Stimulated activated CD4-positive, alpha-beta T cell treated with anti-CD3 and anti-CD28 coated beads, Interleukin-12 subunit alpha, Interleukin-12 subunit beta, amount 100 ng/mL, for 48 hours (primary cell): ENCODE measurements at places on chromosomes 12 and 14.

DNA sequence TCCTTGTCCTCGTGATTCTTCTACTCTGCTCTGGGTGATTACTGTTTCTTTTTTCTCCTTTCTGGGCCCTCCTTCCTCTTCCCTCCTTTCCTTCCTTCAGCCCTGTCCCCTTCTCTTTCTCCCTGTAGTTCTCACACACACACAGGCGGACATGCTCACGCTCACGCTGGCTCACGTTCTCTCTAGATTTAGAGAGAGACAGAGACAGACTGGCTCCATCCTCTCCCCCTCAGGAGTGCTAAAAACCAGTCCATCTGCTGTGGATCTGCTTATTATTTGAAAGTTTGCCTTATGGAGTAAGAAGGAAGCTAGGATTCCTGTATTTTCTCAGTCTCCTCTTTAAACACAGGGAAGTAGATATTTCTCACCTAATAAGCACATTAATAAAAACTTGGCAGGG is 48.1 kb downstream of the KCNA1 start:
- no peak for DNase-seq

- no peak for DNase-seq
Observed at GRCh38 chr12:118189741-118190191, 53.8 kb downstream of the PEBP1 start.

DNA sequence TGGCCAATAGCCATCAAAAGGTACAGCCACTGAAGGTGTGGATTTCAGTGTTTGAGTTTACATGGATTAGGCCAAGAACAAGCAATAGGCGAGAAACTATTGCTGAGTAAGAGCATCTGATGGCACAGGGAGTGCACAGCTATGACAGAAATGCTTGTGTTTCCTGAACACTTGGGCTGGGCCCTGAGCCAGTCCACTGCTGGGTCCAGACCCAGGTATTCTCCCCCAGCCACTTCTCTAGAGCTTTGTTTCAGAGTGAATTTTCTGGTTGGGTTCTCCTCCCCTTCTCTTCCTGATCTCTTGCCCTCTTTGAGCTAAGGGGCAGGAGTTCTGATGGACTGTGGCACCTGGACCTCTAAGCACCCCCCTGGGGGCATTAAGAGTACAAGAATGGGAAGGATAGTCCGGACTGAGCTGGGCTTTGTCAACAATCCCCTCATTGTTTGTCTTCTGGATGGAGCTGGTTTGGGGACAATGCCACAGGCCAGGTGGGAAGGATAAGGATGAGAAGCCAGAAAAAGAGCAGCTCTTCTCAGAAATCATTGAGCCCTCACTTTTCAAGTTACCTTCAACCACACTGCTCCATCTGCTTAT is 8.3 kb downstream of the HOXC5 start:
- no peak for DNase-seq

DNA sequence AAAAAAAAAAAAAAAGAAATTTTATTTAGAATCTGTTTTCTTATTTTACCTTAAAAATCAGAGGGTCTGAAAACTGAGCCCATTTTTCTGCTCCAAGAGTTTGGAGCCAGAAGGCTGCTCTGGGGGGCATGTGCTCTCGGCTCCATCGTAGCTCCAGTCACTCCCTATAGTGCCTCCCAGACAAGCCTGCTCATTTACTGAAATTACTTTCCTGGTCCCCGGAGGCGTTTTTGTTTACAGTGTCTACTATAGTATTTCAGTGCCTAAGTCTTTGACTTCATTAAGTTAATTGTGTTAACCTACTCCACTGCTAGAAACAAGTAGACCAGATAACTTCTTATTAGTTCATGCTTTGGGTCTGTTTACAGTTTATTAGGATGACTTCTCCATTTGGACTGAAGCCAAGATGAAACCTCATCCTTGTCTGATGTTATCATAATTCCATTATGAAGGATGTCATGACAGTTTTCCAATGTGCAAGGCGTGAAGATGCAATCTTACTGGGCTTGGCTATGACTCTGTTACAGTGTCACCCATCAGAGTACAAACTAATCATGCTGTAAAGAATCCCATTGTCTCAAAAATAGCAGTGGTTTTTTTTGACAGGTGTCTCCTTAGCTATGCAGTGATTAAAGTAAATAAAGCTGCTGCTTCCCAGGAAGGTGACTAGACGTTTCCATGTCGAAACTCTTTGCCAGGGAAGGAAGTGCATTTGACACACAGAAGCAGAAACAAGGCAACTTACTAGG is 182.3 kb downstream of the TMEM132C start:
- DNase-seq: no peak

DNA sequence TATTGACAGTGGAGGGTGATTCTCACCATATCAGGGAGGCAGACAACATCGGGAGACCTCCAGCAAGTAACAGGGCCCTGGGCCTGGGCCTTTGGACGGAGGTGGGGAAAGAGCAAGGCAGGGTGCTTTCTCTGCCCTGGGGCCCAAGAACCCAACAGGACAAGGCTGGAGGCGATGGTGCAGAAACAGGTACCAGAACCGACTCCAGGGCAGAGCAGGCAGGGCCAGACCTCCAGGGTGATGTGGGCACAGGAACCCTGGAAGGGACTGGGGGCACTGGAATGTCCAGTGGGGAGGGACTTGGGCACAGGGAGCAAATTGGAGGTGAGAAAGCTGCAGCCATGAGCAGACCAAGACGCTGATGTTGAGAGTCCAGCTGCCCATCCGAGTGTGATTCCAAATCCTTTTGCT is 44.4 kb downstream of the PRMT8 start:
- no peak for DNase-seq

GRCh38 chr14:103943673-103944072 is 1.3 kb upstream of the RD3L start:
- DNase-seq: no peak

DNA sequence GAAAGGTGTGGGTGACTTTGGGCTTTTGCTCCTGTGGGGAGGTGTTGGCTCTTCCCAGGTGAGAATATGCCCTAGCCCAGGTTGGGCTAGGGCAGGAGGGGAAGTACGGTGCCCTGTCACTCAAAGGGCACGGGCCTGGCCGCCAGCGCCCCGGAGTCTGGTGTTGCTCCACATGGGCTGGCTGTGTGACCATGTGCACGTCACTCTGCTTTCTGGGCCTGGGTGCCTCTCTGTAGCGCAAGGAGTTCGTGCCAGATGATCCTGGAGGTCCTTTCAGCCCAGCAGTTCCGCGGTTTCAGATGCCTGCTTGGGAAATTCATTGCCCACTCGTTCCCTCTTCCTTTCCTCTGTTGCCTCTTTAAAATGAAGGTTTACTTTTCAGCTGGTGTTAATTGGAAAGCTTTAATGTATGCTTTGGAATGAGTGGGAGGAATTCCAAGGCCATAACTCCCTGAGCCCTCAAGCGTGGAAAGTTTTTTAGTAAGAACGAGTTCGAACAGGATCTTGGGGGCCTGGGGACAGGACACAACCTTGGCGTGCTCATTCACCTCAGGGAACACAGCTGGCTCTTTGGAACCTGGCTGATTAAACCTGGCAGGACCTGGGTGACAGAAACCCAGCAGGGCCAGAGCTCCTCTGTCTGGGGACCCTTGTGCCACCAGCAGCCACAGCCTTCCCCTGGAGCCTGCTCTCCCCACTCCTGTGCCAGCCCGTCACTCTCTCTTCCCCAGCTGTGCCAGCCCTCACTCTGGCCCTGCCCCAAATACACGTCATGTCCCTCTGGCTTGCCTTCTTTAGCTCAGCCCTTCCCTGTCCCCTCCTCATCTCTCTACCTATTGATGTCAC is 42.8 kb downstream of the TSPAN9 start:
- no peak for DNase-seq

GRCh38 chr12:113837084-113837483 is 129.0 kb downstream of the RBM19 start:
- no peak for DNase-seq

DNA sequence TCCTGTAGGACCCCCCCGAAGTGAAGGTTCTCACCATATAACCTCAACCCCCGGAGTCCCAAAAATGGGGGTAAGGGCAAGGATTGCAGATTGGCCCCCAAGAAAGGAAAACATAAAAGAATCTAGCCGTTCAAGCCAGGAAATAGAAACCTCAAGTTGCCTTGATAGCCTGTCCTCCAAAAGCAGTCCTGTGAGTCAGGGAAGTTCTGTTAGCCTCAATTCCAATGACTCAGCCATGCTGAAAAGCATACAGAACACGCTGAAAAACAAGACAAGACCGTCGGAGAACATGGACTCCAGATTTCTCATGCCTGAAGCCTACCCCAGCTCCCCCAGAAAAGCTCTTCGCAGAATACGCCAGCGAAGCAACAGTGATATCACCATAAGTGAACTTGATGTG is 344.2 kb upstream of the RGS6 start:
- DNase-seq: no peak

- no peak for DNase-seq
Observed at GRCh38 chr12:120887253-120888043, 16.7 kb downstream of the SPPL3 start.

- DNase-seq: no peak
Observed at GRCh38 chr14:51386983-51387735, 147.1 kb downstream of the TMX1 start.

- DNase-seq: no peak
Observed at GRCh38 chr14:26598672-26599131, 869 bp upstream of the NOVA1 start.

DNA sequence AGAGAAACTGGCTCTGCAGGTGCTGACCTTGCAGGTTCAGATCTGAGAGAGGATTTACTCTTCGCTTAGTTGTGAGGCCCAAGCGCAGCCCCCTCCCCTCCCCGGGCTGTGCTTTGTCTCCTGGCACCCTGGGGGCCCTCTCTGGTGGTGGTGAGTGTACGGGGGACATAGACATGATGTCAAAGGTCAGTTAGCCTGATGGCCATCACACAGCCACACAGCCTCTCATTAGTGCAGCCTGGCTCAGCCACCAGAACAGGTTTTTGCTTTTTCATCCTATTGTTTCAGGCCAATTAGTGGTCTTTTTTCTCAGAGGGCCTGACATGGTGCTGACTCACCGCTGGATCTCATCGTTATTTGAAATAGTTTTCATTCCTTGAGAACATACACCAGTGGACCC is 437.9 kb downstream of the AACS start:
- DNase-seq: no peak

GRCh38 chr14:55667801-55668200 is 87.8 kb downstream of the KTN1 start:
- no peak for DNase-seq
